ENCODE measurements at places on chromosomes 4 and X. TPM values are rescaled to one million over a fixed set of nuclear protein-coding genes. Genes with fewer than 3 reads are reported as not detected.

The AGTR2 gene
- 142 TPM for polyA plus RNA-seq

The TCP11X1 gene
- polyA plus RNA-seq, result not detected

The RAB28 gene
- 33.1 TPM for polyA plus RNA-seq

GRCh38 chrX:151873096-151873495 is 39.6 kb upstream of the MAGEA4 start:
- no peak for DNase-seq
